ENCODE measurements at places on chromosomes 2 and 18. TPM values are rescaled to one million over a fixed set of nuclear protein-coding genes. Genes with fewer than 3 reads are reported as not detected.

Gene KCNG2
- total RNA-seq = not detected

Gene CPS1
- 13.2 TPM for total RNA-seq

Gene CD8A
- 0.60 TPM for total RNA-seq

Gene SGPP2
- 0.42 TPM for total RNA-seq

Gene UGT1A4
- total RNA-seq = 0.12 TPM

Gene CASP8
- total RNA-seq = 35.7 TPM

Gene LIMS2
- 6.5 TPM for total RNA-seq

Gene LOXL3
- 0.50 TPM for total RNA-seq

Gene TRIM43
- not detected for total RNA-seq

Gene CDH19
- total RNA-seq = 0.97 TPM

Gene TFPI
- 56.5 TPM for total RNA-seq

Gene TUBB6
- 207 TPM for total RNA-seq

Gene TXNDC2
- 0.45 TPM for total RNA-seq

Gene RAB27B
- 10.5 TPM for total RNA-seq

Gene FNDC4
- 3.7 TPM for total RNA-seq

All from A549 treated with Mapracorat at 1 μM for 4 hours (cell line).